ENCODE measurements at places on chromosomes 7 and 10. TPM values are rescaled to one million over a fixed set of nuclear protein-coding genes. Genes with fewer than 3 reads are reported as not detected.

DNA sequence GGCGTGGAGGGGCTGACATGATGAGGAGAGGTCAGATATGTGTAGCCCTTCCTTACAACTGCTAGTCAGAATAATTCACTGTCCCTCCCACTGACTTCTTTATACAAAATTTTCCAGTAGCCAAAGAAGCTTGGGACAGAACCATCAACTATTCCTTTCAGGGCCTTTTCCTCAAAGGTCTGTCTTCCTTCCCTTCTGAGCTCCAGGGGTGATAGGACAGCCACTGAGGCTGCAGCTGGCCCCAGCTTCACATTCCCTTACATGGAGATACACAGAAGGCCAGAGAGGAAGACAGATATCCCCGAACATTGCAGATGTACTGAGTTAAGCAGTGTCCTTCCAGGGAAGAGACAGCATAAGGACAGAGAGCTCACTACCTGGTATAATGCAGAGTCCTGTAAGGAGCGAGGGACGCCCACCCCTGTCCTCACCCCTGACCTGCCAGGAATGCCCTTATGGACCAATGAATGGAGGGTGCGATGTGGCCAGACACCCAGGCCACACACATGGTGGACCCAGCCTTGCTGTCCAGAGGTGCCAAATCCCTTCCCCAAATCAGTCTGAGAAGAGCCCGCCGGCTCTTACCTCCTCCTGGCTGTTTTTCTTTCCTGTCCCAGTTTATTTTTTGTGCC is 754.7 kb downstream of the GRID1 start:
- H3K27me3 ChIP-seq, result peaks cover 10% of the 10 kb centered on the region
- H3K27ac ChIP-seq, result no peak overlapping the region
- H3K4me3 ChIP-seq, result no peak overlapping the region
- H3K36me3 ChIP-seq, result peaks cover 5% of the 10 kb centered on the region

GRCh38 chr10:74988054-74988775 is 123.2 kb upstream of the SAMD8 start:
- DNase-seq, result no peak
- no peaks in the 10 kb centered on the region for H3K27me3 ChIP-seq
- H3K36me3 ChIP-seq, result no peaks in the 10 kb centered on the region

DNA sequence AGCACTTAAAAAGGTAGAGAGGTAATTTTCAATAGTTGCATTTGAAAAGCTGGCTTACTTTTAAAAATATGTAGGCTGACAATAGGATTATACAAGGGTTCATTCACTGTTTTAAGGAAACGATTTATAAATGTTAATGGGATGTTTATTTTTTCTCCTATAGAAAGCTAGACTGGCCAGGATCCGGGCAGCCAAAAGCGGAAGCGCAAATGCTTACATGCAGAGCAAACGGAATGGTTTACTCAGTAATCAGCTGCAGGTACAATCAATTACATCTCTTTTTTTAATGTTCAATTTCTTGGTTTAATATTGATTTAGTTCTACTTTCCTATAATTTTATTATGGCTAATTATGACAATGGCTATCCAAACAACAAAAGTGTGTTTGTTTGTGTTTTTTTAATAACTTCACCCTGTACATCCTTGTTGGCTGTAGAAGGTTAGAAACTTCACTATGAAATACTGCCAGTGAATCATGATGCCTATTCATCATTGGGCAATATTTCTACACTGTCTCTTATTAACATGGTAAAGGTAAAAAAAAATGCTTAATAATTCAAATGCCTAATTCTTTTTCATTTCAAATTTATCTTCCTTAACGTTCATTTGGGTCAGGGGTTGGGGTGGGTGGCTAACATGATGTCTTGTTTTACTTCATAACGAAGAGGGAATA is 116.4 kb downstream of the TSPAN12 start:
- H3K27me3 ChIP-seq, result no peaks in the 10 kb centered on the region
- DNase-seq, result no peak
- no peak overlapping the region for H3K27ac ChIP-seq
- H3K4me1 ChIP-seq, result peaks cover 14% of the 10 kb centered on the region
- no peaks in the 10 kb centered on the region for H3K36me3 ChIP-seq

DNA sequence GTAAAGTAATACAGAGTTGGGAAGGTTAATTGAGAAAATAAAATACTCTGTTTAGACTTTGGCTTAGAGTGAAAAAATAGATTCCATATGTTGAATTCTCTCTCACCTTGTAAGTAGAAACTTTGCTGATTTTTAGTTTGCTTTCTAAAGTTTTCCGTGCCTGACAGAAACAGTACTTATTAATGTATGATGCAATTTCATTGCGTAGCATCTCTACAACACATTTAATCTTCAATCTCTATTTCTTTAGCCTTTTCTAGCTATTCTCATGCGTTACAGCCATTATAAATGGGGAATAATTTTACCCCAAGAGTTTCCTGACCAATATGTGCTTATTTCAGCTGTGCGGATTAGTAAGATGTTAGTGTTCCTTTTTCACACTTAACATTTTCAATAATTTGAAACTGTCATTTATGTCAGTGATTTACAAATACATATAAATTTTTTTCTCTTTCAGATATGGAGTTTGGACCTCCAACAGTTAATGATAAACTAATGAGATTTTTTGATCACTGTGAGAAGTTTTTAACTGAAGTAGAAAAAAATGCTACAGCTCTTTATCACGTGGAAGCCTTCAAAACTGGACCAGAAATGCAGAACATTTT is 3.3 kb downstream of the MINPP1 start:
- H3K27me3 ChIP-seq, result no peaks in the 10 kb centered on the region
- H3K36me3 ChIP-seq, result peaks cover 6% of the 10 kb centered on the region
- peaks cover 22% of the 10 kb centered on the region for H3K4me1 ChIP-seq

The AEBP1 gene
- total RNA-seq, result 22.2 TPM

- no peaks in the 10 kb centered on the region for H3K27me3 ChIP-seq
- H3K4me3 ChIP-seq, result peak overlapping the region; percentile 14
- no peak for DNase-seq
- peaks cover 8% of the 10 kb centered on the region for H3K36me3 ChIP-seq
- peaks cover 14% of the 10 kb centered on the region for H3K4me1 ChIP-seq
These were observed 46.7 kb upstream of the SPOCK2 start for GRCh38 chr10:72134785-72135767.

DNA sequence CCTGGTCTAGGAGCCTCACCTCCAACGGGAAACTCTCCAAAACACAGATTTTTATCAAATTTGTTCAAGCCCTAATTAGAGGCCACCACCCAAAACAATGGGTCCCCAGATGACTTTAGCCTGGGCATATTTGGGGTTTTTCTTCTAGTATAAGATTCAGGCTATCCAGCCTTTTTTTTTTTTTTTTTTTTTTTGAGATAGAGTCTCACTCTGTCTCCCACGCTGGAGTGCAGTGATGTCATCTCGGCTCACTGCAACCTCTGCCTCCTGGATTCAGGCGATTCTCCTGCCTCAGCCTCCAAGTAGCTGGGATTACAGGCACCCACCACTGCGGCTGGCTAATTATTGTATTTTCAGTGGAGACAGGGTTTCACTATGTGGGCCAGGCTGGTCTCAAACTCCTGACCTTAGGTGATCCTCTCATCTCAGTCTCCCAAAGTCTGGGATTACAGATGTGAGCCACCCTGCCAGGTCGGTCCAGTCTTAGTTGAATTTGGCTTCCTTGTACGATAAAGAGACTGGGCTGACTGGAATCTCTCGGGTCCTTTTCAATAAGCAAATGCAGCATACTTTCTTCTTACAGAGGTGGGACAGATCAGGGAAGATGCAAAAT is 91.4 kb upstream of the KLF6 start:
- H3K4me1 ChIP-seq, result no peaks in the 10 kb centered on the region
- no peak overlapping the region for H3K4me3 ChIP-seq
- no peaks in the 10 kb centered on the region for H3K27me3 ChIP-seq
- DNase-seq, result no peak

The AOAH gene
- total RNA-seq, result 0.28 TPM

All from endothelial cell (in vitro differentiated cells).